ENCODE measurements at places on chromosomes 2 and 18.

DNA sequence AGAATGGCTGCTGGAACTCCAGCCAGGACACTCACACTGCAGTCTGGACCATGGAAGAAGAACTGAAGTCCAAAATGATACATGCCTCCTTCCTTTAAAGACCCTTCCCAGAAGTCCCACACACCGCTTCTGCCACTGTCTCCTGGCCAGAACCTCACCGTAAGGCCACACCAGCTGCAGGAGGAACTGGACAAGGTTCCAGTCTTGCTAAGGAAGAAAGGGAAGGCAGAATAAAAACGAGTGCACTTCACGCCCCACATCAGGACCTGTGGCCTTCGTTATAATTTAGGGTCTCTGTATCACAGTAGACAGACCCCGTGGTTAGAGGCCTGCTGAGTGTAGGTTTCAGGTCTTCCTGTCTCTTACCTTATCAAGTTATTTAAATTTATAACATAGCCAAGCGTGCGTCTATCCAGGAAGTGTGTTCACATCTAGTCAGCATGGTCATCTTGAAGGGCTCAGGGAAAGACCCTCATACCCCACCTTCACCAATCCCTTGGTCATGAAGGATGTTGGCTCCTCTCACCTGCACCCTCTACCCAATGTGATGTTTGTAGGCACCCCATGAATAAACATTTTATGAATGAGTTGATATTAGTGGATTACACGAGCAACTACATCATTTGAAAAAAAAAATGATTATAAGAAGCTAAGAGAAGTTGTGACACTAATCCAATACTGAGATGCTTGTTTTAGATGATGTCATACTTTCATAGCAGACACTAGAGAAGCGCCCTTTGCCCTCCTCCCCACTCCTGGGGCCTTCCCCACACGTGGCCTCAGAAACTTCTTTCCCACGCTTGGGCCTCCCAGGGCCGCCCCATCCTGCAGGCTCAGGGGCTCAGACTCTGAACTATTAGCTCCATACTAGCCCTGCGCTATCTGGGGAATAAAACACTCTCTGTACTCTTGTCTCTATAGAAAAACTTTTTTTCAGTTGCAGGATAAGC lies 157.6 kb downstream of the FAM210A start:
- DNase-seq, result no peak

- DNase-seq, result no peak
These were observed 12.1 kb downstream of the TFPI start for GRCh38 chr2:187542123-187542522.

GRCh38 chr2:16729335-16729734 lies 63.7 kb upstream of the CYRIA start:
- no peak for DNase-seq

GRCh38 chr2:11861044-11861443 lies 114.6 kb downstream of the LPIN1 start:
- DNase-seq, result no peak

DNA sequence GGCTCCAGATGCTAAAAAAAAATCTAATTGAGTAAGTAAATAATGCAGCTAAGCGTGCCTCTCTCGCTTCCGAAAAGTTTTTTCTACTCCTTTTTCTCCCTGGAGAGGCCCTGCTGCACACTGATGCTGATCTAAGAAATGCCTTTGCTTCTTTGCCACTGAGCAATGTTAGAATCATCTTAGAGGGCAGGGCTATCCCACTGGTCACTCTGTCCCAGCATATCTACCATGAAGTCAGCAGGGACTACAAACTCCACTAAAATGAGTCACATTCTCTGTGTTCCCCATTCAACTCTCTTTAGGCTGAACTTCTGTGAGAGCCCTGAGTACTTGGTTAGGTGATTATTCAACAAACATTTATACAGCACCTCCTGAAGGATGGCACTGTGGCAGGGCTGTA lies 127.6 kb upstream of the LYPD1 start:
- DNase-seq, result no peak

- no peak for DNase-seq
These were observed 54.6 kb downstream of the DCC start for GRCh38 chr18:52394602-52395001.

DNA sequence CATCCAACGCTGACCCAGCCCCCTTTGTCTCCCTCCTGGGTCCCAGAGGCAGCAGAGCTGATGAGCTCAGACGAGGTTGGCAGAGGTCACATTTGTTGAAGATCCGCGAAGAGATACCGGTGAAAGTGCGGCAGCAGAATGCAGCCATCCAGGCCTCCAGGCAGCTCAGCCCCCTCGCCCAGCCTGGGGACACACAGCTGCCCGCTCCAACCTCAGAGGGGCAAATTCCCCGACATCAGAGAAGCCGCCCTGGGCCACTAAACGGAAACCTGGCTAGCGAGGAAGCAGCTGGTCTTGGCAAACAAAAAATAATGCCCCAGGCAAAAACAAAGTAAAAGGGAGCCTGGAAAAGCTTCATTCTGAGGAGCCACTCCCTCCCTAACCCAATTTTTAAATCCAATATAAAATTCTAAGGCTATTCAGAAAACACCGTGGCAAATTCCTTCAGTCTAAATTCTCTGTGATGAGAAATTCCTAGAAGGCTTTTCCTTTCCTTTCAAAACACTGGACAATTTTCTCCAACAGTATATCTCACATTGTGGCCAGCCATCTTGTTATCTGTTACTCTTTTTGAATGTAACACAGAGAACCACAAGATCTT lies 262.4 kb downstream of the SS18 start:
- DNase-seq, result no peak

- no peak for DNase-seq
These were observed 481.1 kb upstream of the HS6ST1 start for GRCh38 chr2:128799730-128800129.

GRCh38 chr2:85053802-85054201 lies 79.4 kb upstream of the TCF7L1 start:
- DNase-seq, result no peak

DNA sequence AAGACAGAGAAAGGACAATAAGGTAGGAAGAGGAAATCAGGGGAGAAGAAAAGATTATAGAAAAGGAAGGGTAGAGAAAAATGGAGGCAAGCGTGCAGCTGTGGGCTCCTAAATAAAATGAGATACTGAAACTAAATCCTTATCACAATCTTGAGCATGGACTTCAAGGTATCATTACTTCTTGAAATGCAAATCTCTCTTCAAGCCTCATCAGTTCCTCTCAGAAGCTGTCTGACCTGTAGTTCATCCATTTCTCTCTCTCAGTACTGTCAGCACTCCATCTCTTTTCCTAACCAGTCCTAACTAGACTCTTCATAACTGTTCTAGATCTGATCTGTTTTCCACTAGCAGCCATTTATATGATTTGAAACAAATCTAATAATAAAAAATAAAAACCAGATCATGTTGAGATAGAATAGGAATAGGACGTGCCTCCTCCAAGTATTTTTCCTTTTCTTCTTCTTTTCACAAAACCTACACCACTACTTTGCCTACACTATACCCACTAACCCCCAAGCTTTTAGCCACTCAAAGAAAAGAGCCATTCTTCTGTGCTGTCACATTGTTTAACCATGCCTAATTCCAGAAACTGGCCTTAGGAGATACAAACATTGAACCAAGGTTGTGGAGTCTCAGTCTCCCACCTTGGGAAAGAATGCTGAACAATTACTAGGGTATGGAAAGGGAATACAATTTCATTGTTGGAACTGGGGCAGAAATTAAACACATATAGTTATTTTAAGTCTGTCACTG lies 21.1 kb downstream of the BABAM2 start:
- DNase-seq, result no peak

GRCh38 chr2:136357007-136357380 lies 239.0 kb upstream of the CXCR4 start:
- no peak for DNase-seq

DNA sequence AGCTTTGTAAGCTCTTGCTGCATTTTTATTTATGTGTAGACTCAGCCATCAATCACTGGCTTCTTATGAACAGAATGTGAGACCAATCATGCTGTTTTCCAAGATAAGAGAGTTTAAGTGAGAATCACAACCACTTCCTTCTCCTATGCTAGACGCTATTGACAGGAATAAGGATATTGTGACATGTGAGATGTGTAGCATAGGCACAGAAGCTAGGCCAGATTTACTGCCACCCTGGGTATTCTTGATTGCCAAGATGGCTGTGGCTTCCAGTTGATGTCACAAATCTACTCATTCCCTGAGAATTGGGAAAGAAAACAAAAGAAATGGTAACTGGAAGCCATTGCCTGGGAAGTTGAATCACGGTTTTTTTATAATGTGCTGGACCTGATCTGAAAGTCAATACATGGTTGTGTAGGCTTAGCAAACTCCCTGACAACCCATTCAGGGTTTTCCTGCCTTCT lies 49.9 kb downstream of the RAB27B start:
- DNase-seq, result no peak

- no peak for DNase-seq
These were observed 97.9 kb downstream of the VAPA start for GRCh38 chr18:10011751-10012150.

- no peak for DNase-seq
These were observed 657 bp downstream of the SGPP2 start for GRCh38 chr2:222424729-222425671.

DNA sequence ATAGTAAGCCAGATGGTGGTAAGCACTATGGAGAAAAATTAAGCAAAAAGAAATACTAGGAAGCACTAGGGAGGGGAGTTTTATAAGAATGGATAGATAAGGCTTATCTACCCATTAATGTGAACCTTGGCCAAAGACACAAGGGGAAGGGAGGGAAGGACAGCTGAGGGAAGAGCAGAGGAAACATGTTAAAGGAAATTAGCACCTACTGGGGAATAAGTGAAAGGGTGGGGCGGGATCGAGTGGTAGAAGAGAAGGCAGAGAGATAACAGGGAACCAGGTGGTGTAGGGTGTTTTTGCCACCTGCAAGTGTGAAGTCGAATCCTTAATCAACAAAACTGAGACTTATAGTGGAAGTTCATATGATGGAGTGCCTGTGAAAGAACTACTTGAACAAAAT lies 1.7 kb downstream of the UNC80 start:
- no peak for DNase-seq

DNA sequence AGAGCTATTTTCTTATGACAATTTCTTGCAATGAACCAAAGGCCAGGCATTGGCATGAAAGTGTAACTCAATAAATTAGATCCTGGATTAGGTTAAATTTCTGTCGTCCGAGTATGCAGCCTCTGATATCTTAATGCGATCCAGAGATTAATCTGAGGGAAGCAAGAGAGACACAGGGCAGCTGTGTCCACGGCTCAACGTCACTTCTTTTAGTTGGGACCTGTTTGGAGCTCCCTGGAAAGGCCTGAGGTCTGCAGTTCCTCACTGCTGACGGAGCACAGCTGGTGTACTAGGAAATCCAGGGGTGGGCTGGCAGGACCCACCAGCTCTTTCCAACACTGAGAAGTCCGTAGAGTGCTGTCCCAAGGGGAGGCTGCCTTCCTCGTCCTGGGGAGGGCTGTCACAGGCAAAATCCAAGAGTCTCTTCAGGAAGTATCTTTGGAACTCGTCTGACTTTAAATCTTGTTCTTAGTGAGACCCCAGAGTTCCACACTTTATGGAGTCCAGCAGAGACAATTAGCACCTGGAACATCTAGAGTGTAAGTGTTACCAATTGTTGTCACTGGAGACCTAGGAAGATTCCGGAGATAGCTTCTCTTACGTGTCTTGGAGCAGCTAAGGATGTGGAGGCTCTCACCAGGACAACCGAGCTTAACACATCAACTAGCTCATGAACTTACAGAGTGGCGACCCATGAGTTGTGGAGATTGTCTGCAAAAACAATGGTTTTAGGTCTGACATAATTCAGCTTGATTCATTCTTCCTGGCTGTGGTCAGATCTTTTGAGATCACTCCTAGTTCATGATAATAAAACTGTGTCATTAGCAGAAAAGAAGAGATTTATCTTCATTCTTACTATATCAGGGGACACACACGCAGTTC lies 173.7 kb downstream of the ACKR3 start:
- no peak for DNase-seq

DNA sequence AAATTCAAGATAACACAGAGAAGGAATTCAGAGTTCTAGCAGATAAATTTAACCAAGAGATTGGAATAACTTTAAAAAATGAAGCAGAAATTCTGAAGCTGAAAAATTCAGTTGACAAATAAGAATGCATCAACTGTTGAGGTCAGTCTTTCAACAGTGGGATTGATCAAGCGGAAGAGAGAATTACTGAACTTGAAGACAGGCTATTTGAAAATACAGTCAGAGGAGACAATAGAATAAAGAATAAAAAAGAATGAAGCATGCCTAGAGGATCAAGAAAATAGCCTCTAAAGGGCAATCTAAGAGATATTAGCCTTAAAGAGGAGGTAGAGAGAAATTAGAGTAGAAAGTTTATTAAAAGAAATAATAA lies 27.7 kb upstream of the ITGAV start:
- no peak for DNase-seq

DNA sequence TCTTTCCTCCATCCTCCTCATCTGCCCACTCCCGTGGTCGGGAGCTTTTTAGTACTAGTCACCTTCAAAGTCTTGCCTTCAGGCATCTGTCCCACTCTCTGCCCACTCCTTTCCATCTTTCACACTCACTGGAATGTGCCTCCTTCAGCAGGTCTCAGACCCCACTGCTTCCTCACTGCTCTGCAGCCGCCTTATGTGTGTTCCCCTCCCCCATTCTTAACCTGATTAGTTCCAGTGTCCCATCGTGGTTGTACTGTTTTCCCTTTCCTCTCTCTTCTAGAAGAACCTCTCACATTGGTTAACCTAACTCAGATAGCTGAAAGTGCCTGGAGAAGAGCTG lies 3.0 kb downstream of the ARMC9 start:
- DNase-seq, result no peak

- no peak for DNase-seq
These were observed 1037.6 kb downstream of the DSC3 start for GRCh38 chr18:30004965-30005364.

GRCh38 chr2:100064592-100065428 lies 77.6 kb downstream of the AFF3 start:
- no peak for DNase-seq

DNA sequence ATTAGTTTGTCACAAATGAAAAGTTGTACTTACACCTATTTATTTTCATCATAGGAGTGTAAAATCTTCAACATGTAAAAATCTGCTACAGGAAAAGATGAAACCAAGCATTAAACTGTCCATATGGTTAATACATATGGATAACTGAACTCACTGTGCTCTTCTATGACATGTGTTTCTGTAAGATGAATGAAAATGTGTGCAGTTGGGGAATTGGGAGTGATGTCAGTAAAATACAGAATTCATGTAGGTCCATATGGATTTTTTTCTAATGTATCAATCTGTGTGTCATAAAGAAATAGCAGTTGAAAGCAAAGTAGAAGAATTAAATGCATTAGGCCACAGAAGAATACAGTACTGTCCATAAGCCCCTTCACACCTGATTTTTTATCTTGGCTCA lies 178.4 kb upstream of the COL3A1 start:
- DNase-seq, result no peak

DNA sequence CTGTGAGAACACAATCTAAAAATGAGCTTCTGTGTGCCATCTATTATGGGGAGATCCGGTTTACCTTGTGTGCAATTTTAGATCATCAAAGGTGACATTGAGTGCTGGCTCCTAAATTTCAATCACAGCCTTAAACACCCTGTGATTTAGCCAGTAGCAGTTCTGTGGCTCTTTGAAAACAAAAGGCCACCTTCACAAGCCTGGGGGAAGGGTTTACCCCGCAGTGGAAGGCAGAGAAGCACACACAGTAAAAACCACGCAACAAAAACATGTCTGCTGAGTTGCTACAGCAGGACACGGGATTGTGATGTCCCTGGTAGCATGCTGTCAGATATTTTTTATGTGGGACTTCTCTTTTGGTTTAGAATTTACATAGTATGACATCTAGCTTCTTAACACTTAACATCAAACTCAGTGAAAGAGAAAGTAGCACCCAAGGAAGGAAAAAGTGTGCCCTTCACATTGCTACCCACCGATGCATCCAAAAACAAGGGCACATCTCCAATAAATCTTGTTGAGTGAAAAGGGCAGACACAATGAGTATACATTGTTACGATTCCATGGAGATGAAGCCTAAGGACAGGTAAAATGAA lies 56.1 kb upstream of the RNF152 start:
- DNase-seq, result no peak

Measured in activated CD4-positive, CD25-positive, alpha-beta regulatory T cell (primary cell).